ENCODE measurements at places on chromosomes 5 and 9.

- DNase-seq: no peak
Observed at GRCh38 chr9:38047301-38048251, 21.5 kb downstream of the SHB start.

GRCh38 chr9:129944506-129945116 is 98.4 kb downstream of the FNBP1 start:
- DNase-seq: peak; percentile 25

DNA sequence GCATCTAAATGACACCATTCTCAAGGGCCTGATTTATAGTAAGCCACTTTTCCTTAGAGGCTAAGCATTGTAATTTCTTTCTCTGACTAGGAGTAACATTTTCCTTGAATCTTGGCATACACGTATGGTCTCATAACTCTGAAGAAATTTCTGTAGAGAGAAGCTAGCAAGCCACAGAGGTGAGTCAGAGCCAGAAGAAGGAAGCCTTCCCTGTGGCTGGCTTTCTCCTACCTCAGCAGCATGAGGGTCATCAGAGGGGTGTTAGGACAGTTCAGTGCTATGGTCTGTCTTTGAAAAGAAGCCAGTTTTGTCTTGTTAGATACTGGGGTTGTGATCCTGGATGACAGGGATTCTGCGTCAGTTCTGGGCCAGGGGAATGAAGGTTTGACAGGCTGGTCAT is 3.2 kb downstream of the SNX30 start:
- DNase-seq: no peak

- DNase-seq: no peak
Observed at GRCh38 chr5:144142139-144142823, 28.2 kb downstream of the YIPF5 start.

GRCh38 chr5:38446029-38446522 is 110.4 kb downstream of the LIFR start:
- DNase-seq: no peak

- no peak for DNase-seq
Observed at GRCh38 chr5:32679218-32679617, 31.9 kb upstream of the NPR3 start.

DNA sequence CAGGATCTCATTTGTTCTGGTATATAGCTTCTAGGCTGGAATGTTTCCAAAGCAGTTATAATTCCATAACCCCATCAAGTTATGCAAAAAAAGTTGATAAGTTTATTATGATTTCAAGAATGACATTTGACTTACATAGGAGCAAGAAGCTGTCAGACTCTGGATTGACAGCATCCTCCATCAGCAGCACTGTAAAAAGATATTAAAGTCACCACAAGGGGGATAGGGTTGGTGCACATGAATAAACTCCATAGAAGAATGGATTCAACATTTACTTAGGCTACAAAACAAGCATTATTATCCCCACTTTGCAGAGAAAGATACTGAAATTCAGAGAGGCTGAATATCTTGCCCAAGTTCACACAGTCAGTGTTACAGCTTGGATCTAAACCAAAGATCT is 208.9 kb upstream of the SLC30A5 start:
- DNase-seq: peak; percentile 35

GRCh38 chr9:79662537-79662956 is 90.8 kb downstream of the TLE4 start:
- DNase-seq: no peak

DNA sequence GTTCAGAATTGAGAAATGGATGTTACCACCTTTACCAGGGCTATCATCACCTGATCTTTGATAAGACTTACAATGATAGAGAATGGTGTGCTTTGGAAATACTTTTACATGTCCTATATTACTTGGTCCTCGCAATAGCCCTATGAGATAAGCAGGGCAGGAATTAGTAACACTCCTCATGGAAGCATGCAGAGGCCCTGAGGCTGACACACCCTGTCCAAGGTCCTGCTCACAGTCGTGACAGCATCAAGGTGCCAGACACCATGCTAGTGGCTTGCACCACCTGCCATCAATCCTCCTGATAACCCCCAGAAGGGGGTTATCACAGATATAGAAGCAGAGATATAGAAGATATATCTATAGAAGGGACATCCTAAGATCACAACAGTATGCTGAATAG is 216.8 kb upstream of the TBC1D2 start:
- no peak for DNase-seq

GRCh38 chr9:22990349-22990748 is 543.7 kb downstream of the DMRTA1 start:
- DNase-seq: no peak

- DNase-seq: no peak
Observed at GRCh38 chr9:105510024-105510423, 47.9 kb upstream of the FKTN start.

GRCh38 chr9:133970581-133971058 is 21.5 kb downstream of the VAV2 start:
- DNase-seq: no peak

DNA sequence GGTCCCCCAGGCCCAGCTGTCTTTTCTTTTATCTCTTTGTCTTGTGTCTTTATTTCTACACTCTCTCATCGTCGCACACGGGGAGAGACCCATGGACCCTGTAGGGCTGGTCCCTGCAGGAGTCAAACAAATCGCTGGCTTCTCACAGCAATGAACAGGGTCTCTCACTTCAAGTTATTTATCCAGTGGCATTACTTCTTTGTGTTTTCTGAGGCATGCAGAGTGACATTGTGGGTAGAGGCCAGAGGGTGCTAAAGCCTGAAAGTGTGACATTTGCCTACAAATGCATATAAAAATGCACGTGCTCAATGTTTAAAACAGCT is 127.6 kb downstream of the ST8SIA4 start:
- no peak for DNase-seq

DNA sequence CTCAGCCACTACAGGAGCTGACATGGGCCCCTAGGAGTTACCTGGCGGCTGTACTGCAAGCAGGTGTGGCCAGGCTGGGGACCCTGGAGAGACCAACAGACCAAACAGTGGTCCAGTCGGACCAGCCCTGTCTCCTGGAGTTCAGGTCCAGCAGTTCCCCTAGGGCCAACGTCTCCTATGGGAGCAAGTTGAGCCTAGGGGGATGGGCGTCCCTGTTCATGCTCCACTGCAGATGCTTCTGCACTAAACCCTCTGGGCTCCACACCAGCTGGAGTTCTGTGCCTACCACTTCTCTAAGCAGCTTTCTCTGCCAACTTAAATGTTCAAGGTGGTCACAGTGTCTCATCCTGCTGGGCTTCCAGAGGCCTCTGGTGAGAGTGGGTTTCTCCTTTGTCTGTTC is 20.6 kb upstream of the OMD start:
- DNase-seq: no peak

DNA sequence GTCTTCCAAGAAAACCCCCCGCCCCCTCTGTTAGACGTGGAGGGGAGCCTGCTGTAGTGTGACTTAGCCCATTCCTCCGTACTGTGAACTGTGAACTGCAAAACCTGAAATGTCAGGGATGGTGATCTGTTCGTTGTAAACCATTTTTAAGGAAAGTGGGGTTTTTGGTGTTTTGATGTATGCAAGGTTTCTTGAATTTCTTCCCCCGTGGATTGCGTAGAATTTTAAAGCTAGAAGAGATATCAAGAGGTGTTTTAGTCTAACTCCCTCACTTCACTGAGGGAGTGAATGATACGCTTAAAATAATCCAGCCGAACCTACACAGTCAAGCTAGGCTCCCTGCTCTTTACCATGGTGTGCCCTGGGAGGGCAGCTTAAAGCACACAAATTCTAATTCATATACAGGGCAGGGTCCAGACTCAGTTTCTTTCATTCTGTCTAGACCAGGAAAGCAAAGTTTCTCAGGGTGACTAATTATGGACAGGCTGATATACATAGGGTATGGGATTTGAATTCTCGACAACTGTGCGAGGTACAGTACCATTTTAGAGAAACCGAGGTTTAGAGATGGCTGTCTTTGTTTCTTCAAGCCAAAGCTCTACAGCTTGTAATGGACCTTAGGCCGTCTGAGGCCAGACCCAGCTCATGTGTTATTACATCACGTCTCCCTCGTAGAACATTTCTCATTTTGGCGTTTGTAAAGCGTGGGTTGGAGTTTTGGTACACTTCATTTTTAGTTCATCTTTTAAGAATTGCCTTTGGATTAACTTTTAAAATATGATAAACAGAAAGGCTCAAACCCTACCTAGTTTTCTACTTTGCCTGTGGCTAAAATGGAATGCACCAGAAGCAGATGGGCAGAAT is 2.7 kb downstream of the PTGER4 start:
- no peak for DNase-seq

DNA sequence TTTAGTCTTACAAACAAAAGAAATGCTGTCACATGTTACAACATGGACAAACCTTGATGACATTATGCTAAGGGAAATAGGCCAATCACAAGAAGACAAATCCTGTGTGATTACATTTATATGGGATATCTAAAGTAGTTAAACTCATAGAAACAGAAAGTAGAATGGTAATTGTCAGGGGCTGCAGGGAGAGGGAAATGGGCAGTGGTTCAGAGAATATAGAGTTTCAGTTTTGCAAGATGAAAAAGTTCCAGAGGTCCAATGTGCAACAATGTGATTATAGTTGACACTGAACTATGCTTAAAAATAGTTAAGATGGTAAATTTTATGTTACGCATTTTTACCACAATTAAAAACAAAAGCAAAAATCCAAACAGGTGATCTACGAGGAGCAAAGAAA is 265.5 kb downstream of the NDUFS4 start:
- DNase-seq: no peak

DNA sequence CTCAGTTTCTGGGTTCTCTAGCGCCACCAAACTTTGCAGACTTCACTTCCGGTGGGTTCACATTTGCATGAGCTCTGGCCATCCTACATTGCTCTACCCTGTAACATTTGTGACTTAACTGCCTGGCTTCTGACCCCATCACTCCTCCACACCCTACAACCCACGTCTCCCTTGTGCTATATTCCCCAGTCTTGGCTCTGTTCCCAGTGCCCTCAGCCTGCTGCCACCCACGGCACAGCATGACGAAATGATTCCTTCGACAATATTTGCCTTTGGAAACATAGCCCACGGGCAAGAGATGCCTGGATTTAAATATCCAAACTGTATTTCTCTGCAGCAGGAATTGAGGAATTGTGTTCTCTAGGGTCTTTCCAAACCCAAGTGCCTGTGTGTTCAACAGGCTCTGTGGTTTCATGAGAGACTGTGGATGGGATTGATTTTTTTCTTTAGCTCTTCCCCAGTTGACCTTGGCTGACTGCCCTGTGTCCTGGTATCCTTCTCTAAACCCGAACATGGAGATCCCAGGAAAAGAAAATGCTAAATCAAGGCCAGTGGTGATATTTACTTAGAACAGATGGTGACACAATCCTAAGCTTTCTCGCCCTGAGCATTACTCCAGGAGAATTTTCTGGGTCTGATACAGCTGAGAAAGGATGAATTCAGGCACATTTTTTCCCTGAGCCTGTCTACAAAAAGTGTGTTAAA is 44.4 kb upstream of the GRIA1 start:
- no peak for DNase-seq

DNA sequence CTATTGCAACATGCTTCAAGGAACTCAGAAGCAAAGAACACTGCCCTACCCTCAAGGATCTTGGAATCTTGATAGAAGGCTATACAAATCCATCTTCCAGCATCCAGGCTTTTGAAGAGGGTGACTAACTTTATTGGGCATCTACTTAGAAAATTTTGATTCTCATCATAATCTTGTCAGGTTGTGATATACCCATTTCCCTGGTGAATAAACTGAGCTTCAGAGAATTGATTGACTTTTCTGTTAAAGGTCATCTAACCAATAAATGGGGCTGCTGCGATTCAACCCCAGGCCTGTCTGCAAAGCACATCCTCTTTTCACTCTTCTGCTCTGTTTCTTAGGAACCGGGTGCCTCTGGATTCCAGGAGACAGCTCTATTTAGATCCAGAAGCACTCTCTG is 19.9 kb upstream of the INSYN2B start:
- DNase-seq: no peak

- no peak for DNase-seq
Observed at GRCh38 chr9:85742597-85742936, 813 bp upstream of the AGTPBP1 start.

DNA sequence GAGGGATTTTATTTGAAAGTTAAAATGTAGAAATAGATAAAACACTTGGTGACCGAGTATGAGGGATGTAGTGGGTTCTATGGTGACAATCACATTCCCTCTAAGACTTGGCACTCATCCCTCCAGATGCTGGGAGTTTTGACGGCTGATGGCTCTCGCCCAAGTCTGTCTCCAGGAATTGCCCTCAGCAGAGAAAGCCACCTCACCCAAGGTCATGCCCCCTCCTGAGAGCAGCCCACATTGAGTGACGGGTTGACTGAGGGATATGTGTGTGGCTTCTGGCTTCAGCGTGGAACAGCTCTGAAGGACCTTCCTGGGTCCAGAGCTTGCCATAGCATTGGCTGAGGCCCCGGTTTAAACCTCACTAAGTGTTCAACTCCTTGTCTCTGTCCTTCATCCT is 19.4 kb downstream of the CAVIN4 start:
- no peak for DNase-seq

GRCh38 chr5:72854419-72854818 is 38.0 kb downstream of the TNPO1 start:
- DNase-seq: no peak

DNA sequence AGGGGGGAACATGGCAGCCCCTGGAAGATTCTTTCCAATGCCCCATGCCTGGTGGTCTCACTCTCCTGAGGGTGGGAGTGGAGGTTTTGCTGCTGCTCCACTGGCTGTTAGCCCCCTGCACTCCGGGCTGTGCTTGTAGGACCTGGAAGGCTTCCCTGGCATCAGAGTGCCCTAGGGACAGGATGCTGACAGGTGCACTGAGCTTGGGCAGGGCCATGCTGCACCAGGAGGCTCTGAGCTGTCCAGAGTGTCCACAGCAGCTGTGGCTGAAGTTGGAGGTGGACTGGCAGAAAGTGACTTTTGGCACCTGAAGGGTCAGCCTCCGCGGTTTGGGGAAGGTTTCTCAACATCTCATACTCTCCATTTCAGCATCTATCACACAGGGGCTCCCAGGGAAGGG is 249.1 kb downstream of the GADD45G start:
- DNase-seq: no peak

GRCh38 chr5:31750215-31750614 is 111.3 kb downstream of the PDZD2 start:
- no peak for DNase-seq

GRCh38 chr5:135543001-135543484 is 7.3 kb upstream of the NEUROG1 start:
- DNase-seq: no peak

- DNase-seq: no peak
Observed at GRCh38 chr9:84500826-84501225, 160.3 kb upstream of the SLC28A3 start.

GRCh38 chr9:114488398-114489129 is 16.7 kb downstream of the WHRN start:
- DNase-seq: no peak

GRCh38 chr5:90807496-90807895 is 248.9 kb downstream of the ADGRV1 start:
- DNase-seq: no peak

GRCh38 chr9:73260506-73260905 is 108.8 kb downstream of the ANXA1 start:
- no peak for DNase-seq

GRCh38 chr9:69253057-69253456 is 72.0 kb upstream of the ENTREP1 start:
- no peak for DNase-seq

GRCh38 chr9:89508951-89509615 is 11.2 kb upstream of the SEMA4D start:
- no peak for DNase-seq
